ENCODE measurements at places on chromosomes 2 and 18. TPM values are rescaled to one million over a fixed set of nuclear protein-coding genes. Genes with fewer than 3 reads are reported as not detected.

GRCh38 chr2:187008111-187008510 is 159.1 kb upstream of the ZSWIM2 start:
- H3K27ac ChIP-seq = no peak overlapping the region
- H3K27me3 ChIP-seq = no peaks in the 10 kb centered on the region
- H3K36me3 ChIP-seq = no peaks in the 10 kb centered on the region
- DNase-seq = no peak
- no peak overlapping the region for H3K4me3 ChIP-seq

Gene DAW1
- 0.61 TPM for total RNA-seq

GRCh38 chr18:58263055-58263957 is 219.3 kb downstream of the NEDD4L start:
- DNase-seq = no peak
- peaks cover 44% of the 10 kb centered on the region for H3K4me1 ChIP-seq
- no peaks in the 10 kb centered on the region for H3K27me3 ChIP-seq
- H3K4me3 ChIP-seq = no peak overlapping the region

Gene HOXD12
- 0.17 TPM for total RNA-seq

DNA sequence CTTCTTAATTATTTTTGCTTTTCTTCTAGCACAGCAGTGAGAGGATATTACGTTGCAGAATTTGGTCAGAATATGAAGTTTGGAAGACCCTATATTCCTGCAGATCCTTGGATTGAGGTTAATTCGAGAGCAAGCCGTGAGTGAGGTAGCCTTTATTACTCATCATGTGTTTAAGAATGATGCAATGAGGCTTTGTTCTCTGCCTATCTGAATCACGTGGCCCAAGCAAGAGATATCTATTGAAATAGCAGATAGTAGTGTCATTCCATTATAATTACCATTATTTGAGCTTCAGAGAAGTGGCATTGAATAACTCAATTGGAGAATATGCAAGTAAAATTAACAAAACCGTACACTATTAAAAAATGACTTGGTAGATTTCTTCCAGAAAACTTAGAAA is 641.1 kb downstream of the TMEM182 start:
- no peak overlapping the region for H3K4me3 ChIP-seq
- no peak for DNase-seq
- no peaks in the 10 kb centered on the region for H3K27me3 ChIP-seq
- peaks cover 6% of the 10 kb centered on the region for H3K36me3 ChIP-seq
- H3K27ac ChIP-seq = peak overlapping the region; percentile 90
- peaks cover 65% of the 10 kb centered on the region for H3K4me1 ChIP-seq

Gene THADA
- total RNA-seq = 27.5 TPM

Gene GLB1L
- 5.2 TPM for total RNA-seq

- H3K36me3 ChIP-seq = peaks cover 9% of the 10 kb centered on the region
- no peak overlapping the region for H3K4me3 ChIP-seq
- peaks cover 8% of the 10 kb centered on the region for H3K4me1 ChIP-seq
- no peak for DNase-seq
These were observed 1094.7 kb upstream of the GYPC start for GRCh38 chr2:125561302-125561701.

Gene GAD1
- 2.5 TPM for total RNA-seq

GRCh38 chr2:2938481-2938880 is 439.1 kb downstream of the EIPR1 start:
- 0 out of 2 replicates have a peak, but pooled peaks cover 3% of the 10 kb centered on the region for H3K36me3 ChIP-seq
- peaks cover 10% of the 10 kb centered on the region for H3K4me1 ChIP-seq

Gene COL5A2
- total RNA-seq = 16.0 TPM
